ENCODE measurements at places on chromosomes 11 and 22. TPM values are rescaled to one million over a fixed set of nuclear protein-coding genes. Genes with fewer than 3 reads are reported as not detected.

GRCh38 chr11:68942751-68943271, 38.0 kb downstream of the MRGPRD start:
- no peak overlapping the region for H3K27ac ChIP-seq
- H3K4me3 ChIP-seq: no peak overlapping the region

DNA sequence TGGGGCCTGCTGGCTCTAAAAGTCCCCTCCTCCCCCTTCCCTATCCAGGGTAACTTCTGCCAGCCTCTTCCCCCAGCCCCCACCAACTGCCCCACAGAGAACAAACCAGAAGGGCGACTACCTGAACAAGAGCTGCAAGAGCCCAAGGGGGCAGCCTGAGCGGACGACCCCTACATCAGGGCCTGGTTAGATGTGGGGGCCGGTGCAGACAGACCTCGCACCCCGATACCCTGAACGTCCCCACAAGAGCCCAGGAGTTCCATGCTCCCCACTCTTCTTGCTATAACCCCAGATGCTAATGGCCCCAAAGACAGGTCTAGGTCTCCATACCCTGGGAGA, 20.7 kb downstream of the SUN2 start:
- DNase-seq: no peak
- H3K27me3 ChIP-seq: no peaks in the 10 kb centered on the region
- peak overlapping the region; percentile 65 for H3K27ac ChIP-seq
- H3K36me3 ChIP-seq: peaks cover 54% of the 10 kb centered on the region
- H3K4me1 ChIP-seq: peaks cover 31% of the 10 kb centered on the region

GRCh38 chr11:63639199-63639832, 25.1 kb upstream of the PLAAT3 start:
- no peak for DNase-seq
- no peak overlapping the region for H3K4me3 ChIP-seq
- peaks cover 34% of the 10 kb centered on the region for H3K36me3 ChIP-seq

DNA sequence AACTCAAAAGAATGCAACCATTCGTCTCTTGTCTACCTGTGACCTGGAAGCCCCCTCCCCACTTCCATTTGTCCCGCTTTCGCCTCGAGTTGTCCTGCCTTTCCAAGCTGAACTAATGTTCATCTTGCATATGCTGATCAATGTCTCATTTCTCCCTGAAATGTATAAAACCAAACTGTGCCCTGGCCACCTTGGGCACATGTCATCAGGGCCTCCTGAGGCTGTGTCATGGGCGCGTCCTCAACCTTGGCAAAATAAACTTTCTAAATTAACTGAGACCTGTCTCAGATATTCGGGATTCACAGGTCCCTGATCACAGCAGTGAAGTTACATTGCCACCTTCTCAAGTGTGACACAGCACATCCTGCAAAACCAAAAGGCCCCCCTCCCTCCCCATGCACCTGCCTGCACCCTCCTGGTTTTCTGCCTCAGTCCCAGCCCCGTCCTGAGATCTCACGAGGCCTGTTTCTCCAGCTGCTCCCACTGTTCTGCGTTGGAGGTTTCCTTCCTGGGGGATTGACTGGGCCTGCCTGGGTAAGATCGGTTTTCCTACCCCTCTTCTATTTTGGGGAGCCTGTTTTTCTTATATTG, 1328.7 kb downstream of the TBC1D22A start:
- DNase-seq: no peak
- peaks cover 57% of the 10 kb centered on the region for H3K27me3 ChIP-seq
- H3K4me1 ChIP-seq: no peaks in the 10 kb centered on the region
- H3K36me3 ChIP-seq: no peaks in the 10 kb centered on the region
- no peak overlapping the region for H3K27ac ChIP-seq
- H3K4me3 ChIP-seq: no peak overlapping the region

DNA sequence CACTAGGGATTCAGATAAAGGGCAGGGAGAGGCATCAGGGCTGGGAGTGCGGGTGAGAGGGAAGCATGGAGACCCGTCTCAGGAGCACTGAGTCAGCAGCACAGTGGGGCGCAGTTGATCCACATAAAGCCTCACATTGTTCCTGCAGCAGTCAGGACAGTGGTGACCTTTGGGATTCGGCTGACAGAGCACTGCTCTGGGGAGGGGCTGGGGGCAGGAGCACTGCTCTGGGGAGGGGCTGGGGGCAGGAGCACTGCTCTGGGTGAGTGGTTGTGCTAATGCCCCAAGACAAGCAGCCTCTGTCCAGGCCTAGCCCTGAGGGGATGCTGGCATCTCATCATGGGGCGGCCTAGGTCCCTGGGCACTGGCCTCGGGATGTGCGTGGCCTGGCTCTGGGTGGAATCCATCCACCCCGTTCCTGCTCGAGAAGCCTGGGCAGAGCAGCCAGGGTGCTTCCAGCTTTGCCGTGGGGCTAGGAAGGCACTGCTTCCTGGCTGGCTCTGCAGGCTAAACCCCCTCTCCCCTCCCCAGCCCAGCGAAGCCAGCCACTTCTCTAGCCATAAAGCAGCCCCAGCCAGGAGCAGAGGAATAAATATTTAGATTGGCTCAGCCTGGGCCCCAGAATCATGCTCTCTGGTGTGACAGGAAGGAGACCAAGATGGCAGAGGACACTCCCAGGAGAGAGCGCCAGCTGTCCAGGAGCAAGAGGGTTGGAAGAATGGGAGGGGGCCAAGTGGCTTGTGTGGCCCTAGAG, 7.3 kb downstream of the OAF start:
- no peak overlapping the region for H3K4me3 ChIP-seq
- DNase-seq: no peak

GRCh38 chr11:68328374-68329091, 16.1 kb downstream of the LRP5 start:
- H3K36me3 ChIP-seq: no peaks in the 10 kb centered on the region
- no peak overlapping the region for H3K27ac ChIP-seq
- peak; percentile 56 for DNase-seq
- peaks cover 55% of the 10 kb centered on the region for H3K4me1 ChIP-seq
- peaks cover 7% of the 10 kb centered on the region for H3K27me3 ChIP-seq

GRCh38 chr11:79087238-79087960, 353.4 kb downstream of the TENM4 start:
- H3K4me1 ChIP-seq: no peaks in the 10 kb centered on the region
- DNase-seq: no peak
- H3K27me3 ChIP-seq: no peaks in the 10 kb centered on the region
- no peak overlapping the region for H3K27ac ChIP-seq

DNA sequence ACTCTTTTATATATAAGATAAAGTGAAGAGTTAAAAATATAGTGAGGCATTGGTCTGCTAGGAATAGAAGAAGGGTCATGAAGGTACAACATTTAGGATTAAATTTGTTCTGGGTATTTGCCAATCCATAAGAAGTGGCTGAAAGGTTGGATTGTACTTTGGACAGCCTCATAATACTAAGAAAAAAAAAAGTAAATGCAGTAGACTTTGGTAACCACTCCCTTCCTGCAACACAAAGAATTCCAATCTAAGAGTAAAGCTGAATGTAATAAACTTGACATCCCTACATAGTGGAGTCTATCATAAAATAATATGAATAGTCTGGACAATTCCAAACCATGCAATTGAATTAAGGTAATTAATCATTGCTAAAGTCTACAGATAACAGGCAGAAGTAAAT, 2294.4 kb downstream of the LRRC4C start:
- DNase-seq: no peak
- no peak overlapping the region for H3K27ac ChIP-seq
- H3K4me3 ChIP-seq: no peak overlapping the region
- H3K4me1 ChIP-seq: no peaks in the 10 kb centered on the region
- H3K36me3 ChIP-seq: no peaks in the 10 kb centered on the region
- H3K27me3 ChIP-seq: no peaks in the 10 kb centered on the region

GRCh38 chr22:42714308-42714707, 6.4 kb downstream of the A4GALT start:
- peaks cover 49% of the 10 kb centered on the region for H3K27me3 ChIP-seq
- H3K27ac ChIP-seq: no peak overlapping the region
- no peaks in the 10 kb centered on the region for H3K36me3 ChIP-seq
- DNase-seq: no peak
- no peak overlapping the region for H3K4me3 ChIP-seq

- no peak for DNase-seq
- H3K27ac ChIP-seq: no peak overlapping the region
- H3K4me1 ChIP-seq: peaks cover 4% of the 10 kb centered on the region
- peaks cover 39% of the 10 kb centered on the region for H3K36me3 ChIP-seq
Observed at GRCh38 chr11:31492320-31492913, 17.0 kb downstream of the IMMP1L start.

- peaks cover 30% of the 10 kb centered on the region for H3K36me3 ChIP-seq
- H3K4me3 ChIP-seq: no peak overlapping the region
- no peak for DNase-seq
- peaks cover 74% of the 10 kb centered on the region for H3K4me1 ChIP-seq
Observed at GRCh38 chr22:49812838-49813237, 14.8 kb downstream of the BRD1 start.

DNA sequence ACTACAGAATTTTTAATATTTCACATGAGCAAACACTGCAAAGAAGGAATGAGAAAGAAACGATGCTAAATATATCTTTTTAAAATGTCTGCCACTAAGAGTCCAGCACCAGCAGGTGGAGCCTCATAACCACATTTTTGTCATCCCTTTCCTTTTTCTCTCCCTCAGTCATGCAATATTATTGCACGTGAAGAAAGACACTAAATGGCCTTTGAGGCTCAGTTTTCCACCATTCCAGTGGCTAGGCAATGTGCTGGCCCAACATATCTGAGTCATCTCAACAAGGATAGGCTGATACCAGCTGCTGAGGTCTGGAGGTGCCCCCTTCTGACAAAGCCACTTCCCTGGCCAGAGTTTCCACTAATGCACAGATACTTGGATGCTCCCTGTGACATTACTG, 1.8 kb downstream of the ALKBH8 start:
- H3K4me1 ChIP-seq: peaks cover 52% of the 10 kb centered on the region
- peak; percentile 64 for DNase-seq
- no peaks in the 10 kb centered on the region for H3K27me3 ChIP-seq
- peak overlapping the region; percentile 12 for H3K4me3 ChIP-seq

GRCh38 chr11:64251753-64252002, 348 bp downstream of the PLCB3 start:
- no peaks in the 10 kb centered on the region for H3K27me3 ChIP-seq
- H3K36me3 ChIP-seq: peaks cover 2% of the 10 kb centered on the region
- peaks cover 29% of the 10 kb centered on the region for H3K4me1 ChIP-seq
- H3K27ac ChIP-seq: peak overlapping the region; percentile 69

DNA sequence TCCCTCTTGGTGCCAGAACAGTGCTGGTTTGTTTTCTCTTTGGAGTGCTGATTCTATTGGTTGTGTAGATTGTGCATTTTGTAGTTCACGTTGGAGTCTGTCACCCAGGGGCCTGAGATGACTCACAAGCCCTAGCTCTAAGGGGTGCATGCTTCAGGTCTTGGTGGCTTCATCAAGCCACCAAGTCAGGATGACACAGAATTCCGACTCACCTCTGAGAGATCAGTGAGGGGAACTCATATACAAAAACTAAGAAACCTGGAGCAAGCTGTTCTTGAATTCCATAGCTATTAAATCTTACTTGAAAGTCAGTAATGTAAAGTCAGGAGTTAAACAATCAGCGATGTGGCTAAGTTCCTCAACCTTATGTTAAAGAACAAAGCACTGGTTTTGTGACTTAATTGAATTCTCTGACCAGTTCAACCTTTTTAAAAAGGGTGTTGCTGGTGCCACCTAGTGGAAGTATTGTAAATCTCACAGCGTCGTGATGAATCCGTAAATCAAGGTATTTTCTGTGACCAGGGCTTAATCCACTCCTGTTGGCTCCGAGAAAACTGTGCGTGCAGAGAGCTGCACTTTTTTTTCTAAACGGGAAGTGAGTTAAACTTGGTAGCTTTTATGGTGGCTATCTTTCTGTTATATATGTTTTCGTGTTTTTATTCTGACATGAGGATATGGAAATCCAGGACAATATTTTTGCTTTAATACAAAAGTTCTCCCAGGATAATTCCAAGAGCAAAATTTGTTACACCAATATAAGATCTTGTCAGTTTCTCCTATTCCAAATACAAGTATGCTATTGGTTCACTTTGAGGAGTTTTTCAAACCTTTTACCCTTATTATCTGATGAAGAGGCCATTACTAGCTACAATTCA, 14.6 kb downstream of the MMP13 start:
- peaks cover 3% of the 10 kb centered on the region for H3K4me1 ChIP-seq
- peaks cover 16% of the 10 kb centered on the region for H3K27me3 ChIP-seq
- DNase-seq: peak; percentile 61
- H3K4me3 ChIP-seq: no peak overlapping the region

The GRAMD1B gene
- 75.6 TPM for total RNA-seq

The IGF2 gene
- not detected for total RNA-seq

All from activated CD8-positive, alpha-beta memory T cell treated with anti-CD3 and anti-CD28 coated beads, Interleukin-2, amount 10 ng/mL, durations not matched to agents 7 days and 5 days (primary cell).